NCI-H2081 (cell line): ENCODE measurements at places on chromosomes 2 and 18.

- DNase-seq = peak; percentile 14
These were observed 82.6 kb downstream of the ASB1 start for GRCh38 chr2:238509151-238509835.

DNA sequence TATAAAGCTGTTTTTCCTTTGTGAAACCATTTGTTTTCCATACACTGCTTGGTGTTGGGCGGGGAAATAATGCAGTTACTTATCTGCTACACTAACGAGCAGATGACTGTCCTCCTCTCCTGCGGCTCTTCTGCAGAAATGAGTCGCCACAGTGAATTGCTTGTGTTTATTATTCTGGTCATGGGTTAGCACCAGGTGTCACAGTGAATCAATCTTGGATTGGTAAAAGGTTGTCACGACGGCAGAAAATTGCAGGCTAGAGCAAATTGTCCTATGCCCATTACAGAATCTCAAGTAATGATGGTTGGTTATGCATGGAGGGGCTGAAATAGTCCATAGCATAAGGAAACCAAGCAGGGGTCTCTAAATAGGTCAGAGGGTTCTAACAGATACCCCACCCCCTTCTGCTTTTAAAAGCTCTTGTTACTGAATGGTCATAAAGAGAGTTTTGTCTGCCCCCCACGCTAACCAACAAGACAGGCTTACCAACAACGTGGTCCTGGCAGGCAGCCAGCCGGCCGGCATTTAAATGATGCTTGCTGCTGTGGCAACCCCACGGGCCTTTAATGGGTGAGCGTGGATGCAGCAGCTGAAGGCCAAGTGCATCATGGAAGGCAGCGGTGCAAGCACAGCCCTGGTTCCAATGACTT is 29.5 kb downstream of the RAB31 start:
- DNase-seq = peak; percentile 94

GRCh38 chr2:8324901-8325300 is 357.0 kb upstream of the ID2 start:
- no peak for DNase-seq

GRCh38 chr2:222715742-222716141 is 44.3 kb downstream of the MOGAT1 start:
- no peak for DNase-seq

GRCh38 chr2:217916504-217917254 is 86.1 kb downstream of the TNS1 start:
- DNase-seq = no peak

DNA sequence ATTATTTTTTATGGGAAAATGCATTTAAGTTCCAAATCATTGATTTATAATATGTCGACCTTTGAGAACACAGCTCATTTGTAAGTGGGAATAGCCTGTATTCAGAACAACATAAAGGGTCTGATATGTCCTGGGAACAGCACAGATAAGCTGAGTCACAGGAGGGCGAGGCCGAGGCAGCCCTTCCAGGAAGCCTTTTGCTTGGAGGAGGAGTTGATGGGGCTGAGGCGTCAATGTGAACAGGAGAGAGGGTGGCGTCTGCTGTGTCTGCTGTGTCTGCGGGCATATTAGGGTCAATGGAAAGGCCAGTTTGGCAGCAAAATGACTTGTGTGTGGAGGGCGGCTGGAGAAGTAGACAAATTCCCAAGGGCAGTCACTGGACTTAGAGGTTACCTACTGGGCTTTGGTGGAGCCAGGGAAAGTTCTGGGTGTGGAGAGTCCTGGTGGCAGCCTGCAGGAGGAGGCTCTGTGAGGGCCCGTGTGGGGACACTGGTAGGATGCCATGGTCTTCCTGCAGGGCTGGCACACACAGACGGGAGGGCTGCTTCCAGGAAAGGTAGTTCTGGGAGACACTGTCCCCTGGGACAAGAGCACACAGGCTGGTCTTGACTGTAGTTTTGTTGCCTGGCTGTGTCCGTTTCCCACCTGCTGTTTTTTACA is 128.1 kb downstream of the GLI2 start:
- DNase-seq = no peak

- no peak for DNase-seq
These were observed 7.8 kb upstream of the FSHR start for GRCh38 chr2:49162151-49162550.

DNA sequence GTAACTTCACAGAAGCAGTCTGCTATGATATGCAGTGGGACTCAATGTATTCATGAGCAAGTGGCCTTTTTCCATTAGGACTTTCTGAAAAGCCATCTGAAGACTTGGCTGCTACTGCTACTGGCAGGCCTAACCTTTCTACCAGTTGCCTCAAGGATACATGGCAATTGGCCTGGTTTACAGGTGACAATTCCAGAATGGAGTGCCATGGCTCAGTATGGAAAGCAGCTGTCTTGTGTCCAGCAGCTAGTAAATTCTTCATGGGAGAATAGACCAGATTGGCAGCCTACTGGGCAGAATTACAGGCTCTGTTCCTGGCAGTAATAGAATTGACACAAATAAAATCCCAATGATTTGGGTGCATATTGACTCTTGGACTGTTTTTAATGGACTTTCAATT is 12.6 kb upstream of the TMX3 start:
- no peak for DNase-seq

DNA sequence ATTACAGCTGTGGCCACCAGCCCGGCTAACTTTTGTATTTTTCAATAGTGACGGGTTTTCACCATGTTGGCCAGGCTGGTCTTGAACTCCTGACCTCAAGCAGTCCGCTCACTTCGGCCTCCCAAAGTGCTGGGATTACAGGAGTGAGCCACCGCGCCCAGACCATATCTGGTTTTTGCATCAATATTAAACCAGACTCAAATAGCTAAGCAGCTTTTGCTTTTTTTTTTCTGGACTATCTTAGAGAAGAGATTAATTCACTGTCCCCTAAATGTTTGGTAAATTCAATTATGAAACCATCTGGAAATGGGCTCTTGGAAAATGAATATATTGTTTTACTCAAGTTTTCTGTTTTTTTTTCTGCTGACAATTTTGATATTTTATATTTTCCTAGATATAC is 183.7 kb downstream of the DOK6 start:
- no peak for DNase-seq

DNA sequence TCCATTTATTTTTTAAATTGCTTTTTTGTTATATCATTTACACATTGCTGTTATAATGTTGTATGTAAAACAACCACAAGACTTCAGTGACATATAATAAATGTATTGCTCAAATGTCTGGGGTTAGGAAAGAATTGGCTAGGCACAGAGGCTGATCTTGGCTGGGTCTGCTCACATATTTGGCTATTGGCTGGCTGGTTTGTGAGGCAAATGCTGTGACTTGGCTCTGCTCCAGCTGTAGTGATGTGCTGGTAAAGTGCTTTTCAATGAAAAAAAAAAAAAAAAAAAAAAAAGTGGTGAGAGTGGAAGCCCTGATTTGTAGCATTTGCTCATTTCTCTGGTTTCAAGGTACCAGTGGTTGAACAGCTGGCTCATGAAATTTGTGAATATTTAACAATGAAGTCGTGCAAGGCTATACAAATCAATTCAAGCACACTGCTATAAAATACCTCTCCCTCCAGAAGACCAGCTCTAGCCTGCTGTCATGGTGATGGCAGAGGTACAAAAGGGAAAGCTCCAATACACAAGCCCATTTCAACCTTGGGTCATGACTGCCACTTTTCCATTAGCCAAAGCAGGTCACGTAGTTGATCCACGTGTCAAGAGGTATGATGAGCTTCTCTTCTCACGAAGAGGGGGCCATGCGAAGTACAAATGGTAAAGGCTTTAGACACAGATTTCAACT is 43.7 kb upstream of the RIT2 start:
- peak; percentile 32 for DNase-seq

- DNase-seq = no peak
These were observed 177.8 kb downstream of the TXNL1 start for GRCh38 chr18:56460581-56460980.

- peak; percentile 71 for DNase-seq
These were observed 70.2 kb upstream of the SH3BP4 start for GRCh38 chr2:234881413-234882241.

- DNase-seq = no peak
These were observed 59.5 kb upstream of the ID2 start for GRCh38 chr2:8622199-8622911.

DNA sequence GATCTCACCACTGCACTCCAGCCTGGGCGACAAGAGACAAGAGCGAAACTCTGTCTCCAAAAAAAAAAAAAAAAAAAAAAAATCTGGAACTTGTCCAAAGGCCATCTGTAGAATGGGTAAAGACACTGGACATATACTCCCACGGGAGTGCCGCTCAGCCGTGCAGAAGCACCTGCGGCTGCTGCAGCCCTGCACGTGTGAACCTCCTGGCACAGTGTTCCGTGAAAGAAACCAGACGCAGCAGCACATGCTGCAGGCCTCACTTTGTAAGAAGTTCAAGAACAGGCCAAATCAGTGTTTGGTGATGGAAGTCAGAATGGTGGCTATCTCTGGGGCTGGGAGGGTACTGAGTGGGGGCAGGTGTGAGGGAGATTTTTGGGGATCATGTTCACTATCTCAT is 6.5 kb downstream of the CHRND start:
- DNase-seq = no peak

DNA sequence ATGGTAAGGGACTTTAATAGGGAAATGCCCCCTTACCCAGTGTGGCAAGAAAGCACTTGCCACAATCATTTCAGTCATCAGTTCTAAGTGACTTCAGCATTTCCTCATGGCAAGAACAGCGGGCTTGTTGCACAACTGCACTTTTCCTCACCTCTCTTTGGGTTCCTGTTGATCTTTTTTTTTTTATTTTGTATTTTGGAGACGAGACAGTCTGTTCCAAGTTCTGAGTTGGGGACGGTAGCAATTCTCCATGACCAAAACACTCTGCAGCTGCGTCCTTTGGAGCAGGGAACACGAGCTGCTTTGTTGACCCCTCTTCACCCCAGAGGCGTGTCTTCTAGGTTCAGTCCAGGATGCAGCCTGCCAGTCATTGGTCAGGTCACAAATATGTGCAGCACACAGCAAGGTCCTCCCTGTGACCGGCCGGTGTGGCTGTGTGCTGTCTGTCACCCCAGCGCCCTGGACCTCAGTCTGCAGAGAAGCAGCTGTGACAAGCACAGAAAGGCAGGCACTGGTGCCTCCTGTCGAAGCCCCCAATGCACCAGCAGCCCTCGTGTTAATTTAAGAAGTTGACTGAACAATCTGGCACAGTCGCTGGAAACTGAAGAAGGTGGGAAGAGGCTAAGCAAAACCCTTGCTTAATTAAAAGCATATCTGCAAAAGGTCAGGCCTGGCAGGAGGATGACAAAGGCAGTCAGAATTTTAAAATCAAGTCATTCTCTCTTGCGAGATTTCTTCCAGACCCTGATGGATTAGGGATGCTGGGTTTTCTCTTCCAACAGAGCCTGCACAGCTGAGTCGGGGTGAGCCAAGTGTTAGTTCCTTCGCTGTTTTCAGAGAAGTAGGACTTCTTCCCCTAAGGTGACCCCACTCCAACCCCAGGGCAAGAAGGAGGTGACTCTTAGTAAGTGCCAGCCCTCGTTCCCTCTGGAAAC is 96.7 kb upstream of the COPS8 start:
- DNase-seq = no peak
